ENCODE measurements at places on chromosomes 3 and 15. TPM values are rescaled to one million over a fixed set of nuclear protein-coding genes. Genes with fewer than 3 reads are reported as not detected.

- H3K36me3 ChIP-seq, result no peaks in the 10 kb centered on the region
- H3K4me3 ChIP-seq, result no peak overlapping the region
- DNase-seq, result no peak
- no peaks in the 10 kb centered on the region for H3K4me1 ChIP-seq
Observed at GRCh38 chr3:166270429-166270828, 433.2 kb upstream of the BCHE start.

DNA sequence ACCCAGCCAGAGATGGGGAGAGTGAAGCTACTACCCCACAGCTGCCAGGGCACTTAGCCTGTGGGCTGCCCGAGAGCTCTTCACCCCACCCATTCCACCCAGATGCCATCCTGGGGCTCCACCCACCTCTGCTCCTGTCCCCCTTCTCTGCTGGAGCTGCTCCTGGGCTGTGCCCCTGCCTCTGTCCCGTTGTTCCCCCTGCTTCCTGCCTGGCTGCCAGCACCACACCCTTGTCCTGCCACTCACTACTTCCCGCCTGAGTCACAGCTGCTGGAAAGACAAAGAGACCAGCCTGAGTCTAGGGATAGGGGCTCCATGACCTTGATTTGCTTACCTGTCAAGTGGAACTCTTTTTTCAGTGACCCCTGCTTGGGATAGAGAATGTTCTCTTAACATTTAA, 12.4 kb downstream of the GNAI2 start:
- H3K27me3 ChIP-seq, result no peaks in the 10 kb centered on the region
- no peak overlapping the region for H3K4me3 ChIP-seq
- H3K36me3 ChIP-seq, result peaks cover 4% of the 10 kb centered on the region
- H3K4me1 ChIP-seq, result peaks cover 20% of the 10 kb centered on the region
- no peak for DNase-seq

The OR4F15 gene
- total RNA-seq, result not detected

DNA sequence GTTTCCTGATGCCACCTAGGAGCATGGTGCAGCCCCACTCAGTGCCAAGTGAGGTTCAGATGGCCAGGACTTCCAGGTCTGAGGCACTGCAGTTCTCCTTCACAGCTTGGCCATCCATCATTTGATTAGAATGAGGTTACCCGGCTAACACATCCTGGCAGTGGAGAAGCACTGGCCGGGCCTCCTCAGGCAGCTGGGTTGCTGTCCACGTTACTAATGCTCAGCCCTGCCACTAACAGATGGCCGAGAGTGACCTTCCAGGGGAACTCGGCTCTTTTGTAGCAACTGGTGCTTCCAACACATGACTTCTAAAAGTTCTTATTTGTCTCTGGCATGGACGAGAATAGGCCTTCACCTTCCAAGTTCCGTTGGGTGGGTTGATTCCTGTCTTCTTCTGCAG, 204.6 kb upstream of the CFAP20DC start:
- no peak overlapping the region for H3K27ac ChIP-seq
- H3K4me3 ChIP-seq, result no peak overlapping the region
- DNase-seq, result no peak
- H3K4me1 ChIP-seq, result peaks cover 3% of the 10 kb centered on the region
- H3K36me3 ChIP-seq, result no peaks in the 10 kb centered on the region

- no peaks in the 10 kb centered on the region for H3K36me3 ChIP-seq
- H3K4me3 ChIP-seq, result peak overlapping the region; percentile 72
- DNase-seq, result no peak
- peak overlapping the region; percentile 26 for H3K27ac ChIP-seq
Observed at GRCh38 chr3:13281507-13282357, 138.4 kb downstream of the NUP210 start.

DNA sequence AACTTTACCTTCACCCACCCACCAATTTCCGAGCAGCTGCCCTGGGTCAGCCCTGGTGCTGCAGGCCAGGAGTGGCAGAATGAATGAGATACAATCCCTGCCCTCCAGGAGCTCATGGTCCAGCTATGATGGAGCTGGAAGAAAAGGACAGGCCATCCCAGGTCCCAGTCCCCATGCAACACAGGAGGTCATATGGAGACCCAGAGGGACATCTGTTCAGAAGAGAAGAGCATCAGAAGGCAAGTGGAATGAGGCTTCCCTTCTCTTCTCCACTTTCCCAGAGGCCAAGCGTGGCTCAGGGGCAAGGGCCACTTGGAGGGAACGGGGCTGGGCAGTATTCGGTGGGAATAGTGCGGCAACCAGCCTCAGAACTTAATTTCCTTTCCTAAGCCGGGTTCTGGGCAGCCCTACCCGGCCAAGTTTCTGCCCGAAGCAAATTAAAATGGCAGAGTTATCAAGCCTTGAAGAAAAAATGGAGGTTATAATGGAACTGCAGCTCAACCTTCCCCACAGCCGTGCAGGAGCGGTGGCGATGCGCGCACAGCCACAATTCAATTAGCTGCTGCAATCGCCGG, 35.9 kb downstream of the TLE3 start:
- H3K4me1 ChIP-seq, result no peaks in the 10 kb centered on the region
- H3K27ac ChIP-seq, result no peak overlapping the region
- no peaks in the 10 kb centered on the region for H3K27me3 ChIP-seq

DNA sequence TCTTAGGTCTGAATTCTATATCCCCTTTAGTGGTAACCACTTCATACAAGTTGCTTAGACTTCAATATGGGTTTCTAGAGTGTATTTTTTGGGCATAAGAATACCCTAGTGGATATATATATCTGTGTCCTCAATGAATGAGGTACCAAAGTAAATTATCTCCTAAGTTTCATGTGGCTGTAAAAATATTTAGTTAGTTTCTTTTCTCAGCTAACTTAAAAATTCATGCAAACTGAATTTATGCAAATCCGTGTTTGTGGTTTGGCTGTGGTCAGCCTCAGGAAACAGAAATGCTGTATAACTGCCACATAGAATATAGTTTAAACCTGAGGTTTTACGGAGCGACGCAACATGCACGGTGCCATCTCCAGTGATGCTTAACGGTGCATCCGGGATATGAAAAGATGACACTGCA, 80.3 kb downstream of the PEX5L start:
- H3K4me1 ChIP-seq, result no peaks in the 10 kb centered on the region
- DNase-seq, result no peak
- H3K27ac ChIP-seq, result no peak overlapping the region

The MORC1 gene
- not detected for total RNA-seq

The CHST2 gene
- total RNA-seq, result 10.8 TPM

- H3K4me1 ChIP-seq, result no peaks in the 10 kb centered on the region
- H3K4me3 ChIP-seq, result no peak overlapping the region
- DNase-seq, result no peak
- H3K27ac ChIP-seq, result no peak overlapping the region
Observed at GRCh38 chr3:146072824-146073223, 88.2 kb downstream of the PLOD2 start.

GRCh38 chr15:22903961-22904534, 65.6 kb downstream of the NIPA2 start:
- no peak for DNase-seq
- no peak overlapping the region for H3K27ac ChIP-seq
- H3K4me3 ChIP-seq, result no peak overlapping the region
- H3K4me1 ChIP-seq, result no peaks in the 10 kb centered on the region

DNA sequence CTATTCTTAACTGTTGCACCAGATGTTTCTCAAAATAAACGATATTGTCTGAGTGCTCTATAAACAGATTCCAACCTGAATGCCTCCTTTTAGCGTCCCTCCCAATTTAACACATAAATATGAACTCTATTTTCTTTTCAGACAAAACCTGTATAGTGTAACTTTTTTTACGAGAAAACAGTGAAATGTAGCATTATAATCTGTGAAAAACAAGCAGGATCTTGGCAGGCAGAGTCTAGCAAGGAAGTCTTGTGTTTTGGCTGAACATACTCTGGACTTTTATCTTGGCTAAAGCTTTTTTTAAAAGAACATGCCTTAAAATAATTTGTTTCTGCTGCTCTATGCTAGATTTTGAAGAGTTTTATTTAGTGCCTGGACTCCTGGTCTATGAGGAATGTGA, 150.5 kb downstream of the ROBO2 start:
- DNase-seq, result no peak
- H3K27me3 ChIP-seq, result no peaks in the 10 kb centered on the region
- H3K4me1 ChIP-seq, result peaks cover 27% of the 10 kb centered on the region
- no peak overlapping the region for H3K27ac ChIP-seq

GRCh38 chr3:111729087-111729846, 129.8 kb upstream of the PHLDB2 start:
- no peak overlapping the region for H3K4me3 ChIP-seq
- H3K36me3 ChIP-seq, result peaks cover 3% of the 10 kb centered on the region
- no peak overlapping the region for H3K27ac ChIP-seq
- H3K4me1 ChIP-seq, result peaks cover 42% of the 10 kb centered on the region

DNA sequence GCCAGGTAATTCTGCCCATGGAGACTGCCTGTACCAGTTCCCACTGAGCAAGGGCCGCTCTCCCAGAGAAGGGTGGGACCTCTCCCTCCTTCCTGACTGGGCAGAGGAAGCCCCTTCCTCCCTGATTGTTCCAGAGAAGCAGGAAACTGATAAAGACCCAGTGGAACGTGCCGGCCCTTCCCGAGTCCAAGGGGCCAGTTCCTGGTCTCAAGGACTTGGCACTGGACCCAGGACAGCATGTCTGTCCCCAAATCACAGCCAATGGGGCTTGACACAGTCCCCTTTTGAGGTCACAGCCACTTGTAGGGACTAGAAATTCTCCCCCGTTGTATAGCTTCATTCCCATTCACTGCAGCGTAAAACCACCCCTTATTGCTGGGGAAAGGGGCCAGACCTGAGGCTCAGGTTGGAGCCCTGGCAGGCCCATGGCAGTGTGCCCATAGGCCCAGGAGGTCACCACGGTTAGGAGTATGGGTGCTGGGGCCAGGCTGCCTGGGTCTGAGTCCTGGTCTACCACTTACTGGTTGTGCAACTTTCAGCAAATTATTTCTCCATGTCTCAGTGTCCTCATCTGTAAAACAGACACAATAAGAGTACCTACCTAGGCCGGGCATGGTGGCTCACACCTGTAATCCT, 18.1 kb downstream of the CSRNP1 start:
- no peak for DNase-seq
- peaks cover 10% of the 10 kb centered on the region for H3K36me3 ChIP-seq
- H3K4me1 ChIP-seq, result peaks cover 18% of the 10 kb centered on the region
- H3K27ac ChIP-seq, result no peak overlapping the region
- H3K4me3 ChIP-seq, result no peak overlapping the region

Measured in progenitor cell of endocrine pancreas (in vitro differentiated cells).